ENCODE measurements at places on chromosomes 3 and 15.

DNA sequence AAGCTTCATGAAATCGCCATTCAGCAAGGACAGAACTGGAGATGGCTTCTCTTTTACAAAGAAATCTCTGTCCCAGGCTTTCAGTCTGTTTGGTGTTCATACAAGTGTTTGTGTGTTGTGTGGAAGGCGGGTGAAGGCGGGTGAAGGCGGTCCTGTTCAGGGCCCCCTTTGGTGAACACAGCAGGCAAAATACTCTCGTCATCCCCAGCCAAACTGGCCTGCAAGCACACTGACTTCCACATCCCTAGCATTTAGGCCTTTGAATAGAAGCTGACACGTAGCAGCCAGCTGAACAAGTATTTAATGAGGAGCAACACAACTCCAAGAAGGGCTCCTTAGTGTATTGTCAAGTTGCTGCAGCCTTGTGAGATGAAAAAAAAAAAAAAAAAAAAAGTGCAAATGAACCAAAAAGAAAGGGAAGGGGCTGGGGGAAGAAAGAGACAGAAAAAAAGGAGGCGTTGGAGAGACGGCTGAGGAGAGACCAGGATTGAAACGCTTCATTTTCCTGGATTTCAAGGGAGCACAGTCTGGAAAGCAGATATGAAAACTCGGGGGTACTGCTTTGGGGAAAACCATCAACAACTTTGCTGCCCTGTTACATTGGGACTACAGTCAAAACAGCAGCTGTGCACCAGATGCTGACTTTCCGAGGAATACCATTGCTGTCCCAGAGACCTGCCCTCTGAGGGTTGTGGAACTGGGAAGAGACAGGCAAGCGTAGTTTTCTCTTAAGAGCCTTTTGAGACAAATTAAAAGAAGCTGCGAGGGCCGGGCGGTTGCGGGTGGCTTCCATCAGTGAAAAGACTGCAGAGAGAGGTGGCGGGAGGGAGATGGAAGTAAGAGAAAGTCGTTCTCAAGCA is 74.6 kb downstream of the TGFBR2 start:
- no peak for DNase-seq

GRCh38 chr3:189567766-189568420 is 63.3 kb upstream of the TP63 start:
- DNase-seq: no peak

DNA sequence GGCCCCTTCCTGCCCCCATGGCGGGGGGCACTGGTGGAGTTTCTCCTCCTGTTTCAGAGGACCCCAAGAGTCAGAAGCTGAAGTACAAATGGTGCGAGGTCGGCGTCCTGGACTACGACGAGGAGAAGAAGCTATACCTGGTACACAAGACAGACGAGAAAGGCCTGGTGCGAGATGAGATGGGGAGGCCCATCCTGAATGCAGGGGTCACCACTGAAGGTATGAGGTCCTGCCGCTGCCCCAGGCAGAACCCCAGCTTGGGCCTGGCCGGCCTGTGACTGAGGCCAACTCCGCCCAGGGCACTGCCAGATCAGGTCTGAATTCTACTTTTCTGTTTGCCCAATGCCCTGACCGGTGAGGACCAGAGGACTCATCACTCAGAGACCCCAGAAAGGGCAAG is 15.0 kb downstream of the DNAH1 start:
- no peak for DNase-seq

DNA sequence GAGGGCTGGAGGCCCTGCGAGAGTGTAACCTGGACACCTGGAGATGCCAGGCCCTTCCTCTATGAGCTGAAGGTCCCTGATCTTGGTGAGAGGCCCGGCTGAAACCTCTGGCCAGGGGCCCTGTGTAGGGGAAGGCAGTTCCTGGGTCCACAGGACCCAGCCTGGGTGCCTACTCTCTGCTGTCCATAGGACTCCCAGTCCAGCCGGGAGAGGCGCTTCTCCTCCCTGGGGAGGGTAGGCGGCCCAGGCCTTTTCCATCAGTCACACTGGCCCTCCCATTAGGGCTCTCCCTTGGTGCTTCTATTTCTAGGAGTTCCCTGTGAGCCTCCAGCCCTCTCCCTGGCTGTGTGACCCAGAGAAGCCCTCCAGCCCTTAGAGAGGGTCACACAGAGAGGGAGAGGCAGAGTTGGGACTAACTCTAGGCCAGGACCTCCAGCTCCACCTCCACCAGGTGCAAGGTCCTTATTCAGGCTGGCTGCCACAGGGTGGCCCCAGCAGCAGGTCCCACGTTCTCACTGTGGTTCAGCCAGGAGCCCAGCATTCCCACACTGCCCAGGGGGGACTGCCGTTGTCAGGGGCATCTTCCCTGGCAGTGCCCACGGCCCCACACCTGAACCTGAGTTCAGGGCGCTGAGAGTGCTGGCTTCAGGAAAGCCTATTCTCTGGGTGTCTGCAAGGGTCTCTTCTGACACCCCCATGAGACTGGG is 146.8 kb downstream of the SMAD6 start:
- no peak for DNase-seq

DNA sequence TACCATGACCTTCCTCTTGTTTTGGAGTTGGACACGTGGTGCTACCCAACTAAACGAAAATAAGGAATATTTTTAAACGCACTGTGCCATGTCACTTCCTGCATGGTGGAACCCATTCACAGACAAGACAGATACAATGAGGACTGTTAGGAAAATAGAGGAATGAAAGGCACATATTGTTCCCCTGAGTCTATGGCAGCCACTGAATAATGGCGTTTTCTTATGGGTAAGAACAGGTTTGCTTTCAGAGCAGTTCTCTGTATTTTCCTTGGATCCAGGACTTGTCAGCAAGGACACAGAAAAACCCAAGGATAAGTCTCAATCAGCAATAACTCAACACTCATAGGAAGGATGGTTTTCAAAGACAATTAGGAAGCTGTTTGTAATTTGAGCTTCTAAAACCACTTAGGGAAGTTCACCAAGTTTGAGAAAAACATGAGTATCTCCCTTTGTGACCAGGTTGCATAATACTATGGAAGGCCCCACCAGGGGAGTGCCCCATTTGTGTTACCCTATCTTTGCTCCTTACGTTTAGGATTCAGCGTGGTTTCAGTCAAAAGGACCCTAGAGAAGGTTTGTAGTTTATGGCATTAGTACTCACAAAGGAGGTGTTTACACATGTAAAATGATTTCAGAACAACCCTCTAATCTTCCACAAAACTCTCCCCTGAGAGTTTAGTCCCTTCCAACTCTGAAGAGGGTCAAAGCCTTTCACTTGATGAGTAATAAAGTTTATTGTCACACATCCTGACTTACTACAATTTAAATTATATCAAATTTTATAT is 487.2 kb upstream of the ATP11B start:
- no peak for DNase-seq

DNA sequence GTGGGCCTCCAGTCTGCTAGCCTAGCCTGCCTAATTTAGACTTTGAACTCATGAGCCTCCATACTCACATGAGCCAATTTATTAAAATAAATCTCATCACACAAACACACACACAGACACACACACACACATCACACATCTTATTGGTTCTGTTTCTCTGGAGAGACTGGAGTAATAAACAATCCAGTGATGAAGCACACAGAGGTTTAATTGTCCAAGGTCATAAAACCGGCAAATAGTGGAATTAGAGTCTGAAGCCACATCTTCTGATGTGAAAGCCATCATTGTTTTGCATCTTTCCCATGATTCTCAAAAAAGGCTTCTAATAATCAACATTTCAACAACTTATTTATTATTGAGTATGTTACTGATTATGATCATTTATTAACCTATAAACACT is 249.4 kb upstream of the KCNH8 start:
- no peak for DNase-seq

- DNase-seq: no peak
Measured at GRCh38 chr15:69663441-69663840, 210.8 kb downstream of the RPLP1 start.

DNA sequence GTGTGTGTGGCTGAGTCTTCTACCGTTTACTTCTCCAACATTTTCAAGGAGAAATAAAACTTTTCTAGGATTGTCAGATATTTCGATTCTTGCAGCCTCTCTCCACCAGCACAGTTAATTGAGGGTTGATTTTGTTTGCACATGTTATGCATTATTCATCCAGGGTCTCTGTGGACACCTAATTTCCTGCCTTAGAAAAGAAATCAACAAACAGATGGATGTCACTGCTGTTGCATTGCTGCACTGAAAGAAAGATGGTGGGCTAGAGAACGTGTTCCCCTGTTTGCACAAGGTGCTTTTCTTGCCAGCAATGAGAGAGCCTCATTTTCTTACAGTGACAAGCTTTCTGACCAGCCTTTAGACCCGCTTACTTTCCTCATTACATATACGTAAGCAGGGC is 150.0 kb downstream of the CLSTN2 start:
- no peak for DNase-seq

GRCh38 chr15:27576576-27576975 is 522.5 kb downstream of the OCA2 start:
- DNase-seq: no peak

GRCh38 chr3:59829527-59829926 is 779.7 kb upstream of the CFAP20DC start:
- no peak for DNase-seq

DNA sequence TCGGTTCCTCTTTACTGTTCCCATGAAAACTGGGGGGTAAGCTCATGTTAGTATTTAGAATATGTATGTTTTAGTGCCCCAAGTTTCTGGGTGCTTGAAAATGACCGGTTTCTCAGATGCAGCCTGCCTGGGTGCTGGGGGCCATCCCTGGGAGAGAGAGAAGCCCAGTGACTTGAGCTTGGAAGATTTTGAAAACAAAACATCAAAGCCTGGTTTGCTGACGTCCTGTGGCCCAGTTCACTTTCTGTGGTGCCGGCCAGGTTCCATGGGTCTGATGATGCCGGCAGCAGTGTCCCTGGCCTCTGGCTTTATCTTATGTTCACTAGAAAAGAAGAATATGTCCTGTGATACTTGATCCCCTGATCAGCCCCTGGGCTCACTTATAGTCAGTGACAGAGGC is 17.1 kb downstream of the APBA2 start:
- no peak for DNase-seq

DNA sequence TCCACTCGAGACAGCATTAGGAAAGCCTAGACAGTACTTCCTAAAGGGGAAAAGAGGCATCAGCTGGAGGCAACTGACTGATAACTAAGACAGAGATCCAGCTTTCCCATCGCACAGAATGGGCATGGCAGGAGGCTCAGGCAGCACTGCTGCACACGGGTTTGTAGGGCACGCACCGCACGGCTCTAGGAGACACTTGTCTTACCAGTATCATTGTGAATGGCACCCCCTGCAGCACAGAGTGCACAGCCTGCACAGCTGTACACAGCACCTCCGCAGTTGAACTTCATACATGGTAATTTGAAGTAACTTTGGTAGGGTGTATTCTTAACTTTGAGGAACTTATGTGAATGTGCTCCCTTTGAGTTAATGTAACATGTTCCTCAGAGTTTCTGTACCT is 281.6 kb downstream of the PLCL2 start:
- DNase-seq: no peak

DNA sequence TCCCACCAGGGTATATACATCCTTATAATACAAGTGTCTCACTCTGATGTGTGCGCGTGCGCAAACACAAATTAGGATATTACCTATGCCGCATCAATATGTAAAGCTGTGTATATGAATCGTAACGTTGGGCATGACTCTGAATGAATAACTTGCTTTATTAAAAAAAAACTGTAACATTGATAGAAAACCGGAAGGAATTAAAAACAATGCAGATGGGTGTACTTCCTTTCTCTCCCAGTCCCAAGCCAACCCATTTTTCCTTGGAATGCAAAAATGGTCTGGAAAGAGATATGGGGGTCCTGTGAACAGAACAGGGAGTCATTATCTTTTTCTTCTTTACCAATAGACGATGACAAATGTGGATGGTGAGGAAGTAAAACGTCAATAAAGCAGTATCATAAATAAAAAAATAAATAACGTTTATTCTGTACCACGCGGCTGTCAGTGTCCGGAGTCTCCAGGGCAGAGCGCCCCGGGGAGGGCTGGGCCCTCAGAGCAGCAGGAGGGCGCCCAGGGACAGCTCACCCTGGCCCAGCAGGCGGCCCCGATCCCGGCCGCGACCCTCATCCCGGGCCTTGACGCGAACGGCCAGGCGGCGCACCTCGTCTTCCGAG is 1.6 kb downstream of the C2CD4B start:
- DNase-seq: no peak

DNA sequence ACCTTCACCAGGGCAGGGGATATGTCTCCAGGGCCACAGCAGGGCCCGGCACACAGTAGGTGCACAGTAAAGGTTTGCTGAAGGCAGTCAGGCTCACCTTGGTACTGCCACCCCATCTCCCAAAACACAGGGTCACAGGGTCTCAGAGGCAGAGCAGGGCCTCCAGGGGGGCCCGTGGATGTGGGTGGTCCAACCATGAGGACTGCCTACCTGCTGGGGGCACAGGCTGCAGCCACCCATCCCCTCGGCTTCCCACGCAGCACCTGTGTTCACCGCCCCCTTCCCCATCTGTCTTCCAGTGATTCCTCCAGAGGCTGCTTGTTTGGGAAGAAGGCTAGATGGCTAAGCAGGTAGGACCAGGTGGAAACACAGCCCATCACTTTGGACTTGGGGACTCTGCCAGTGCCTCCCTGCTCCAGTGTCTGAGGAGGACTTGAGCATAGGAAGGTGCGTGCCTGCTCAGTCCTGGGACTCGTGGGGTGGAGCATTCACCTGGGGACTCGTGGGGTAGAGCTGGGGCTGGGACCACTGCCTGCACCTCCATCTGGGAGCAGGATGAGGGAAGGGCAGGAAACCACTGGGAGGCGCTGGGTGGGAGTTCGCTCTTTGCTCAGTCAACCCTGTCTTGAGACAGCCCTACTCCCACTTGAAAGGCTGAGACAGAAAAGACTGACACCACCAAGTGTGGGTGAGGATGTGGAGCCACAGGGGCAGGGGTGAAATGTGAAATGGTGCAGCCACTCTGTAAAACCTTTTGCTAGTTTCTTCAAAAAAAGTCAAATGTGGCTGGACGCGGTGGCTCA is 18.8 kb upstream of the PLXND1 start:
- no peak for DNase-seq

DNA sequence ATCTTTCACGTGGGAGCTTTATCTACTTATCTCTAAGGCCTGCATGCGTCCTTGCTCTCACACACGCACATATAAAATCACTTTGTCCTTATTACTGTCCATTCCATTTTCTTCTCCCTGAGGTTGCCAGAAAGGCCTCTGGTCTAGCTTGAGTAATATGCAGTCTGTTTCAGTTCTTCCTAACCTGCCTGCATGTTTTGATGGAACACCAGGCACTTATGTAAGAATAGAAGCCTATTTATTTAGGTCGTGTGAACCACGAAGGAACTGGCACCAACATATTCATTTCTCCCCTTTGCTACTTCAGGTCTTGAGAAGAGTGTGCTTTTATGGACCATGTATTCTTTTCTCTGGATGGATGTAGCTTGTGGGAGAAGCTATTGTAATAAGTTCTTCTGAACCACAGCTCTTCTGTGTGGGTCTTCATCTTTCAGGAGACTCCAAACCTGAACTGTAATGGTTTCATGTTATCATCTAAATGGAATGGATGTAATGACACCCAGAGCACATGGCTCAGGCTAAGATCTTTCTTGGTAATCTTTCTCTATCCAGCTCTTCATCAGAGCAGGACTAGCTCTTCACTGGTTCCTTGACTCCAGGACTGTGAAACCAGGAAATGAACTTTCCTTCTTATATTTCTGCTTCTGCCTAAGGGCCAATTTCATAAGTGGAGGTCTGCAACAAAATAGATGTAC is 53.8 kb downstream of the UBE2E2 start:
- no peak for DNase-seq

- no peak for DNase-seq
Measured at GRCh38 chr15:39287322-39288195, 293.3 kb upstream of the THBS1 start.

GRCh38 chr15:76309601-76310330 is 1.5 kb downstream of the ETFA start:
- DNase-seq: no peak

GRCh38 chr15:57820119-57820518 is 113.6 kb downstream of the POLR2M start:
- no peak for DNase-seq

GRCh38 chr3:189995129-189995528 is 125.6 kb downstream of the P3H2 start:
- DNase-seq: no peak
